Urothelium cell line (cell line): ENCODE measurements at places on chromosomes 6 and 20.

DNA sequence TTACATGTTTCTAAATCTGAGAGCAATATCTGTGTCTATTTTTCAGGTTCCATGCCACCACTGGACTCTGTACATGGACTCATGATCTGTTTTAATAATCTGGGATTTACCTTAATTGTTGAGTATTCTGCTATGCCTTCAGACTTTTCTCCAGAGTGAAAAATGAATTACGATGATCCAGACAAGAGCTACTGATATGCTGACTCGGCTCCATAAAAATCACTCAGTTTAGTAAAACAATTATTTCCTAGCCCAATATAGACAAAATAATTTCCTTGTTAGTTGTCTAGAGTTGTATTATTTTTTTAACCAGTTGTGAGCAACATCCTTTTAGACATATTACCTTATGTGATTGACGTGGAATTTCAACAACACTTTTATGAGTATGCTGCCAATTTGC is 736.8 kb downstream of the RFPL4B start:
- DNase-seq = no peak

GRCh38 chr6:63319939-63320338 is at the start of gene LGSN:
LGSN (minus strand) TSS chr6:63319983; CDS start chr6:63319943, 40 bp downstream.
- no peak for DNase-seq

DNA sequence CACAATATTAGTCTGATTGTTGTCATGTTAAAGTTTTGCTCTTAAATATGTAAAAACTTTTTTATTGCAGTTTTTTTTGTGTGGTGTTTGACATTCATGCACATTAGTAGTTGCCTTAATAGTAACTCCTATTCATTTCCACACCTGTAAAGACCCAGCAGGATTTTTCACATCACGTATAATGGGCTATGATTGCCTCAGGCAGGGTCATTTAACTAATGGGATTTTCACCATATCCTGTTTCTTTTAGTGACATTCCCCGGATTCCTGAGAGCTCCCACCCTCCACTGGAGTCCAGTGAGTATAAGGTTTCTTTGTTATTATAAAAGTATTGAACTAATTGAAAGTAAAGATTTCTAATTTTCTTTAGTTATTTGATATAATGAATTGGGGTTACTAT is 359.2 kb downstream of the RIMS1 start:
- no peak for DNase-seq

DNA sequence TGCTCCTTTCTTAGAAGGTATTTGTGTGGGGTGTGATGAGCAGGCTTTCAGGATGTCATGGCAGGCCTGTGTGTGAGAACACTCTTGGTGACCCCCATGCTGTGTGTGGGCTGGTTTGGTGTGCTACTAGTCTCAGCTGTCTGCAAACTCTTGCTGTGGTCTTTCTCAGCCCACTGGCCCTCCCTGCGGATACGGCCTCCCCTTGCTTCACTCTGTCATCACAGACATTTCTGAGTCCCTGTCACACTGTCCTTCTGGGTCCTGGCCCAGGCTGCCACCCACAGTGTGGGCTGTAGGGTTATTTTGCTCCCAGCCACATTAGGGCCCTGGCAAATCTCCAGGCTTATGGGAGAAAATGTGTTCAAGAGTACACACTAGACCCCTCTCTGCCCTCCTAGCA is 39.0 kb upstream of the ARMC2 start:
- DNase-seq = no peak

- DNase-seq = no peak
Measured at GRCh38 chr6:157075549-157076450, 247.5 kb downstream of the TMEM242 start.

- DNase-seq = no peak
Measured at GRCh38 chr6:154117485-154117884, 78.4 kb downstream of the OPRM1 start.

- DNase-seq = no peak
Measured at GRCh38 chr6:7578516-7578915, 11.5 kb upstream of the SNRNP48 start.

DNA sequence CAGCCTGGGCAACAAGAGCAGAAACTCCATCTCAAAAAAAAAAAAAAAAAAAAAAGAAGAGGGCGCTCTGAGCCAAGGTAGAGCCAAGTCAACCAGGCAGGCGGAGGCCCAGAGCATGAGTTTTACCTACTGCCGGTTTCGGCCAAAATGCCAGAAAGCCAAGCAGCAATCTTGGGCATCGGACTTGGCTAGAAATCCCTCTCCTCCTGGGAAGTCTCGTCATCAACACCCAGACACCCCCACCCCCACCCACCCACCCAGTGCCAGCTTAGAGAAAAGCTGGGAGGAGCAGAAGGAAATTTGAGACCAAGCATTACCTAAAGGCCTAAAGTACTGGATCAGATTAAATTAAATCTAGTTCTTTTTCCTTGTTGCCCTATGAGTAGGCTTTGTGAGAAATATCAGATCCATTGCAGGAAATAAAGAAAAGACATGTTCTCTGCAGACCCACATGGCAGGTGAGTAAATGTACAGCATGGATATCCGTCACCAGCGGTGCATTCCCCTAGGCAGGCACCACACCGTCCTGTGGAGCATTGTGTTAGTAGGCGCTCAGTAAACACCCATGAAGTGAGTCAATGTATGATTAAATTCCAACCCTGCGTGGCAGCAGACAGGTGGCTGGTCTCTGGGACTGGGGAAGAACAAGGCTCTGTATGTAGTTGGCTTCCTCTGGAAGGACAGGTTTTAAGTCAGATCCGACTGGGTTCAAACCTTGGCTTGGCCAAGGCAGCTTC is 21.0 kb downstream of the RIPOR3 start:
- DNase-seq = peak; percentile 46

GRCh38 chr6:9420316-9421015 is 985.1 kb upstream of the SLC35B3 start:
- DNase-seq = no peak

DNA sequence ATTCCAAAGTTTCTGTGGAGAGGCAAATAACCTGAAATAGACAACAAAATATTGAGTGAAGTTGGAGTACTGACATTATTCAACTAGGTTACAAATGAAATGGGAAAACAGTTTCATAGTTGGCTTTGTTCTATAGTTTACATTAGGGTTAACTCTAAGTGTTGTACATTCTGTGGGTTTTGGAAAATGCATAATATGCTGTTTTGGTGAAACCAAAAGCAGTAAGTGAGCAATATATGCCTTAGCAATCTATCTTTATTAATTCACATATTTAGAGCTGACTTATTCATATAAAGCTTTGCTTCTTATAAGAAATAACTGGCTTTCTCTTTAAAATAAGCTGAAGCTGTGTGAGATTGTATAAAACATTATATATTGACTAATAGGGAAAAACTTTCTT is 157.5 kb upstream of the AHI1 start:
- no peak for DNase-seq

DNA sequence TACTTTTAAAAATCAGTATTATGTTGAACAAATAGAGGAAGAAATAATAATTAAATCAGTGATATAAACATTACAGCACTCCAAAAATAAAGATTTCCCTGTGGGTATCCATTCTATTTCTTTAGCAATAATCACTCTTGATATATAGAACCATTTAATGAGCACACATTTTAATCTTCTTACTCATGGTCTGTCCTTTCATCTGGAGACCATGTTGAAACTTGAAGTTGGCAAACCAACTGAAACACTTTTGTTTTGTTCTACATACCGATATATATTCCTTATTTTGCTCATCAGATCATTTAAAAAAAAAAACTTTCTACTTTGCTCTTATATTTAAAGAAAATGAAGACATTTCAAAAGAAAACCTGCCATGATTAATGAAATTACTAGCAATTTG is 13.4 kb downstream of the C6orf58 start:
- no peak for DNase-seq
